ENCODE measurements at places on chromosomes 11 and 22.

DNA sequence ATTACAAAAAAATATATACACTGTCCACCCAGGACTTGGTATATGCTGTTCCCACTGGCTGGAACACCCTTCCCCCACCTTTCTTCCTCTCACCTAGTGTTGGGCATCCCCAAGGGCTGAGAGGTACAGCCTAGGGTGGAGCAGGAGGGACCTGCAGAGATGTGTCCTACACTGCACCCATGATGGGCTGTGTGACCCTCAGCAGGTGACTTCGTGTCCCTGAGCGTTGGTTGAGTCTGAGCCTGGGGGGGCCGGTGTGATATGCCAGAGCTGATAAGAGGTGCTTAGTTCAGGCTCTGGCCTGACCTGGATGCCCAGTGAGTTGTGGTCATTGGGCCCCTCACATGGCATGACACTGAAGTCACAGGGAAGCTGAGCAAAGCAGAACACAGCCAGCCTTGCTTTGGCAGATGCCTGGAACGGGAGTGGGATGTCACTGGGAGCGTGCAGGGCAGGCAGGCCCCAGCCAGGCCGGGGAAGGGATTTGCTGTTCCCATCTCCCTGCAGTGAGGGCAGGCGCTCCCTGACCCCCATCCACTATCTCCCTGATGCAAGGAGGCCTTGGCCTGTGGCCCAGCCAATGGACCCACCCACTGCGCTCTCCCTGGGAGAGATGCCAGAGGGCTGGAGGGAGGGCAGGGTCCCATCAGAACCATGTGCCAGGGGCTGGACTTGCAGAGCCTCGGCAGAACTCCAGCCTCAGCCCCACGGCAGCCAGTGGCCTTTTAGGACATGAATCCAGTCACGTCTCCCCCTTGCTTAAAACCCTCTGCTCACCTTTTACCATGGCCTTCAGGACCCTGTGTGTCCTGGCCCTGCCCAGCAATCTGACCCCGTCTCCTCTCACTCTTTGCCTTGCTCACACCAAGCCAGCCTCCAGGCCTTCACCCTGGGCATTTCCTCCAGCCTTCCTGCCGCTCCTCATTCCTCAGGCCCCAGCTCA lies 138.9 kb downstream of the MN1 start:
- DNase-seq = peak; percentile 46

DNA sequence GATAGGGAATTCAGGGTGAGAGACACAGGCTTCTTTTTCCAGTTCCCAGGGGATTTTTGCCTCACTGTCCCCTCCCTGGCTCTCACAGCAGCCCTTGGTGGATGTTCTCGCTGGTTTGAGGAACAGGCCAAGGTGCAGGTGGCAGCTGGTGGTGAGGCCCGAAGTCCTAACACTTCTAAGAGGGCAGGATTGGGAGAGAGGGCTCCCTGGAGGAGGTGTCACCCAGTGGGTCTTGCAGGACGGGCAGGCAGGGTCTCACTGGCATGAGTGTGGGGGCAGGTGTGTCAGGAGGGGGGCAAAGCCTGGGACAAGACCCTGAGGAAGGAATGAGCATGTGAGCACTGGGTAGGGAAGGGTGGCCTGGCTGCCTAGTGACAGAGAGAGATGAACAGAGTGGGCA lies 9.2 kb downstream of the ADORA2A start:
- no peak for DNase-seq

DNA sequence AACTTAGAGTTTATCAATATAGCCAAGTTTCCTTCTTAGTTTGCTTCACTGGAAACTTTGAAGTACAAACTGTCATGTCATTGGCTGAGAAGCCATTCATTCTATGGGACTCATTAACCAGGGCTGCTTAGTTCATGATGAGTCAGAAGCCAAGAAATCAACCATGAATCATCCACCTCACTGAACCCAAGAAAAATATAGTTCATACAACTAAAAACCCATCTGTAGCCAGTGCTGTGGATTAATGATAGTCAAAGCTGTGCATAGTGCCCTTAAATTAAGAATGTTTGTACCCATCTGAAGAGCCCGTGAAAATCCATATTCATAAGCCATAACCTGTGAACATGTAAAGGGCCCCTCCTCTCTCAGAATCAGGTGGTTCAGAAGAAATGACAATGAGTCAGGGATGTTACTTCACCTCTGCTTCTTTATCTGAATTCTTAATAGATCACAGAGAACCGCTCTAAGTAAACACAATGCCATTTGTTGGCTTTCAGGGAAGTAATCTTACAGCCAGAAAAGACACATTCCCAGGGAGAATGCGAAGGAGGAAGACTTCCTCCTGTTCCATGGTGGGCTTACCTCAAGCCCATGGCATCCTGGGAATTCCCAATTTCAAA lies 25.4 kb downstream of the MMP20 start:
- peak; percentile 90 for DNase-seq

DNA sequence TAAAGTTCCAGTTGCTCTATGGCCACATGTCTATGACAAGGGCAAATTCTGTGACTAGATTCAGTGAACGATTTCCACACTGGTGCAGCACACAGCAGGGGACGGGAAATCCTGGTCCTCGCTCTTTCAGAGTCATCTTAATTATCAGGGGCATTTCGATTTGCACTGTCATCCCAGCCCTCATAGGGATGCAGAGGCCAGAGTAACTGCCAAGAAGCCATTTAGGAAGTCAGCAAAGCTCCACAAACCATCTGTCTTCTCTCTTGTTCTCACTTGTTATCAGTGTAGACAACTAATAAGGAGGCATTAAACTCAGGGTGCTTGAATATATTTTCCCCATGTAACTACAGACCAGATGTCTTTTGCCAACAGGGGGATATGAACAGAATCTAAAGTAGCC lies 151.7 kb downstream of the STK33 start:
- DNase-seq = no peak

DNA sequence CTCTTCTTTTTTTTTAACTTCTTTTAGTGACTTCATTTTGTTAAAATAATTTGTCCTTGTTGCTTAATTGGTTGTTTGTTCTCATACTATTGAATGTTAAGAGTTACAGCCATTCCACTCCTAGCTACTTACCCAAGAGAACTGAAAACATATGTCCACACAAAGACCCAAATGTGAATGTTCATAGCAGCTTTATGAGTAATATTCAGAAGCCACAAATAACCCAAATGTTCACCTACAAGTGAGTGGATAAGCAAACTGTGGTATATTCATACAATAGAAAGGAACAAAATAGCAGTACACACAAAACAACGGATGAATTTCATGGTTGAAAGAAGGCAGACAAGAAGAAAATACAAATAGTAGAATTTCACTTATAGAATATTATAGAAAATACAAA lies 1.4 kb upstream of the OR4D11 start:
- no peak for DNase-seq

GRCh38 chr11:62599069-62599696 lies 2.5 kb downstream of the MTA2 start:
- DNase-seq = peak; percentile 98
